ENCODE measurements at places on chromosomes 6 and 20.
A peak's percentile ranks its signal among the peaks of the same experiment; 100 is the strongest.

GRCh38 chr20:29497261-29497671 lies 1760.2 kb upstream of the DEFB115 start:
- no peak for DNase-seq

- no peak for DNase-seq
These were observed 371.1 kb downstream of the DHX35 start for GRCh38 chr20:39333211-39333610.

DNA sequence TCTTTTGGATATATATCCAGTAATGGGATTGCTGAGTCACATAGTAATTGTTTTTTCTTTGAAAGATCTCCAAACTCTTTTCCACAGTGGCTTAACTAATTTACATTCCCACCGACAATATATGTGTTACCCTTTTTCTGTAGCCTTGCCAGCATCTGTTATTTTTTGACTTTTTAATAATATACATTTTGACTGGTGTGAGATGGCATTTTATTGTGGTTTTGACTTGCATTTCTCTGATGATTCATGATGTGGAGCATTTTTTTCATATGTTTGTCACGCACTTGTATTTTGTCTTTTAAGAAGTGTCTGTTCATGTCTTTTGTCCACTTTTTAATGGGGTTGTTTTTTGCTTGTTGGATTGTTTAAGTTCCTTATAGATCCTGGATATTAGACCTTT lies 58.9 kb upstream of the OPRM1 start:
- DNase-seq, result no peak

- DNase-seq, result no peak
These were observed 68.0 kb downstream of the OTOR start for GRCh38 chr20:16816192-16816591.

DNA sequence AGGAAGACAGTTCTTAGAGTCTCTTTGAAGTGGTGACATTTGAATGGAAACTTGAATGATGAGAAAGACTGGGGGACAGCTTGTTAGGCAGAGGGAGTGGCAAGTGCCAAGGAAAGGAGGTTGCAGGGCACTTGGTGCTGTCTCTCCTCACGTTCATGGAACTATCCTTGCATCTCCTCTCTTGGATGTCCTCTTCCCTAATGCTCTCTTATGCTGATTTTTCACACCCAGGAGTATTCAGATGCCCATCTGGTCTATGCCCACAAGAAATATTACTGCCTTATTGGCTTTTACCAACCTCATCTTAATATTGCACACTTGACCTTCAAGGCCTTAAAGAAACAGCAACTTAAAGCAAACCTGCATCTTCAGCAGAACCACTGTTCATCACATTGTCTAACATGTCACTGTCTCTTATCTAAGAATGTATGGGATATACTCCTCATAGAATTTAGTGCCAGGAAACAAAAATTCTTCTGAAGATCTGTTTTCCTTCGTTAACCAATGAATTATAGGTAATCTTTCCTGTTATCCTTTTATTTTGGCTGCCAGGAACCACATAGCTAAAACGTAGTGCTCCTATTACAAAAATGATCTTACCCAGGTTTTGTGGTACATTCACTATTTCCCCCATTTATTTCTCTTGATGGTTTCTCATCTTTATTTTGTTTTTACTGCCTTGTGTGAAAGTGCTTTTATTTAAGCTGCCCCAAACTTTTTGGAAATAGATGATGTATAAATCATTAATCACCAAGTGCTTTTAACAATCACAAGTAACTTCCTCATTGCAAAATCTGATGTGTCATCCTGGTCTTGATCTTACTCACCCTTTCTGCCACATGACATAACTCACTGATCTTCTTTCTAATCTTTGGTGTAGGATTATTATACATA lies 12.8 kb downstream of the RGS17 start:
- DNase-seq, result no peak

DNA sequence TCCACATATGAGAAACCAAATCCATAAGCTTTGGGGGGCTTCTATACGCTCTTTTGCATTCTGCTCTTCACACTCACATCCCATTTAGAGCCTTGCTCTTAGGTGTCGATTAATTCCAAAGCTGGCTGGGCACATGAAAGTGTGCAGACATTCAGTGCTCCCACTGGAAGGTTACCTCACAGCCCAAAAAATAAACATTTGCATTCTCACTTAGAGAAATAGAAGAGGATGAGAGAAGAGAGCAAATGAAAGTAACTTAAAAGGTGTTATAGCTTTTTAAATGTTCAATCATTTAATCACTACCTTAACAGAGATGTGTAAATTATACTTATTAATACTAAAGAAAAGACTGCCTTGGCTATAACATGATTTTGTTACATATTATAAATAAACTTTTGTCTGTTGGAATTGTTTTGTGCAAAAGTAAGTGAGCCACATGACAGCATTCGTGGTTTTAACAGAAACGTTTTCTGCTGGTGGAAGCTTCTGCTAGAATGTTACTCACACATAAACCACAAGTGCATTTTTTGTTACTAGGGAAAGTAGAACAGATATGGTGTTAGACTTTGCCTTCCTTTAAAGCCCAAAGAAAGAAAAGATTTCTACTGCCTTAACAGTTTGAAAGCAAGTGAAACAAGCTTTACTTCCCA lies 116.7 kb downstream of the SIM1 start:
- no peak for DNase-seq

DNA sequence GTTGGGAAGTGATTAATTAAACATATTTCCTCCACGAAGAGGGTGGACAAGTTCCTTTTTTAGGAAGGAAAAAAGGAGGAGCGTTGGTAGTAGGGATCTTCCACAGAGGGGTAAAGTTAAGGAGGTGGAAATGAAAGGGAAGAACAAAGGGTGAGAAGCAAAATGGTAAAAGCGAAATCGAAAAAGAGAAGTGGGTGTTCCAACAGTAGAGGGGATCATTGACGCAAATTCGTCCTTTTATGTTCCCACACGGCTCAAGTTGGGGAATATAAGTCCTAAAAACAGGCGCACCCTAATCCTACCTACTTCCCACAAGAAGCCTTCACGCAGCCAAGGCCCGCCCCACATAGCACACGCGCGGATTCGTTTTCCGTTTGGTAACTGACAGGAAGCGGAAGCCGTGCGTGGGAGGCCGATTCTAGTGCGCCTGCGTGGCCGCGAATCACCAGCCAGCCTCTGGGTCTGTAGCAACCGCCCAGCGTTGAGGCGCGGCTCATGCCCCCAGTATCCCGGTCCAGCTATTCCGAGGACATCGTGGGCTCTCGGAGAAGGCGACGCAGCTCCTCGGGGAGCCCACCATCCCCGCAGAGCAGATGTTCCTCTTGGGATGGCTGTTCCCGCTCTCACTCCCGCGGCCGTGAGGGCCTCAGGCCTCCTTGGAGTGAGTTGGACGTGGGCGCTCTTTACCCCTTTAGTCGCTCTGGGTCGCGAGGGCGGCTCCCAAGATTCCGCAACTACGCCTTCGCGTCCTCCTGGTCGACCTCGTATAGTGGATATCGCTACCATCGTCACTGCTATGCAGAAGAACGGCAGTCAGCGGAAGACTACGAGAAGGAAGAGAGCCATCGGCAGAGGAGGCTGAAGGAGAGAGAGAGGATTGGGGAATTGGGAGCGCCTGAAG lies at the start of gene NKAPL:
TSS of gene NKAPL (plus strand) at position 421 of the 901 bp plus-strand sequence. CDS start at position 496, 75 bp downstream.
- peak; percentile 52 for DNase-seq

DNA sequence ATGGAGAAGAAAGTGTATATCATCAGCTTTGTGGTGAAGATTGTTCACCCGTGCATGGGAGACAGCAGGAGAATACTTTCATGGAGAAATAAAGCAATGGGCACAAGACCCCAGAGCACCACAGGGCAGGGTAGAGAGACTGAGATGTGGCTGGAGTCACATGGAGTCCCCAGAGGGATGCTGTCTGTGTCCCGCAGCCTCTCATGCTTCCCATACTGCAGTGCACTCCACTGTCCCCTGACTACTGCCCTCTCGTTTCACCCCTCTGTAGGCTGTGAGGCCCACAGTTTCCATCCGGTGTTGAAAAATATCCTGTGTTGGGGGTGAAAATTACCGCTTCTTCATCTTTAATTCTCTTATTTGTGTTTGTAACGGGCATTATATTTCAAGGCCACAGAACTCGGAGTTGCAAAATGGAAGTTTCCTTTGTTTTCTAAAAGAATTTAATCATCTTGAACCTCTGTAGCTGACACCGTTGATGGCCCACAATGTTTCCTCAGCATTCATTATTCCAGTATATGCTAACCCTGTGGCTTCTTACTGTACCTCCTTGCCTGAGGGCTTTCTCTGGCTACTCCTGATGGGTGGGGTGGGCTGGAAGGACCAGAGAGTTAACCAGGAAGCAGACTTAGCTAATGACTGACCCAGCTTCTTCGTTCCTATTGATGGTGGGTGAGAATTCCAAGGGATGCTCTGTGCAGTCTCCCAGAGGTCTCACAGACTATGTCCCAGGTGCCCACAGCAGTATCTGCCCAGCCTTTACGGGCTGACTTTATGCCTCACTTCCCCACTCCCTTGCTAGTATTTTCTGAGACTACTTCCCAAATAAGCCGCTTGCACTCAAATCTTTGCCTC lies 51.7 kb downstream of the PROKR2 start:
- no peak for DNase-seq

- DNase-seq, result no peak
These were observed 99.7 kb upstream of the SNX9 start for GRCh38 chr6:157723376-157723775.

DNA sequence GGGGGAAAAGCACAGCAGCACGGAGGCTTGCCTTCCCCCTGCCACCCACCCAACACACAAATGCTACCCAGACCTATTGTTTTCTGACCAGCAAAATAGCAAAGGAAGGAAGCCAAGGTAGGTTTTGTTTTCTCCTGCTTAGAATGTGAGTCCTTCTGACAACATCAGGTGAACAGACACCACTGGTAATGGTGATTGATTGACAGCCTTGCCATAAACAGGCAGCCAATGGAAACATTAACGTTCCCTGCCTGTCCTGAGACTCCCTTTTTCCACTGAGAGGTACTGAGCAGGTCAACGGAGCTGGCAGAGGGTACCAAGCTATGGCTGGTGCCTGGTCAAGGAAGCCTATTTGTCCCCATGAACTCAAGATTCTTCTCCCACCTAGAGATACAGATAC lies 234.4 kb downstream of the ADGB start:
- no peak for DNase-seq

GRCh38 chr6:158322724-158323560 lies 10.7 kb downstream of the TULP4 start:
- no peak for DNase-seq

GRCh38 chr6:37658121-37658520 lies 39.6 kb downstream of the MDGA1 start:
- no peak for DNase-seq

GRCh38 chr6:113777601-113778000 lies 79.5 kb upstream of the MARCKS start:
- DNase-seq, result no peak

DNA sequence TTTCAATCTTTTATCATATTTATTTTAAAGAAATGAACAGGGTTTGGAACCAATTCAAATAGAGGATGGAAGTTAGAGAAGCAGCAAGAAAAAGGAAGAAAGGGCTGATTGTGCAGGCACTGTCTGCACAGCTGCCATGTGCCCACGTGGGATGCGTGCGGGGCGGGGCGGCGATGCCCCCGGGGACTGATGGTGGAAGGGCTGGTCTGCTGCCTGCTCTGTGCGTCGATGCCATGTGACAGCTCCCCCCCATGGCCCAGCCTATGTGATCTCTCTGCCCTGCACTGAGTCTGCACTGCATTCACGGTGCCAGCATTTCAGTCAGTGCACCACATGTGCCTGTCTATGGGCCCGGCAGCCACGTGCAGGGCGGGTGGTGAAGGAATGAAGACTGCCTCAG lies 96.4 kb downstream of the IRF4 start:
- DNase-seq, result no peak

GRCh38 chr6:158077676-158078075 lies 90.4 kb downstream of the SERAC1 start:
- no peak for DNase-seq

GRCh38 chr6:100057941-100058340 lies 63.9 kb upstream of the MCHR2 start:
- DNase-seq, result no peak
